ENCODE measurements at places on chromosomes 1 and 21.

DNA sequence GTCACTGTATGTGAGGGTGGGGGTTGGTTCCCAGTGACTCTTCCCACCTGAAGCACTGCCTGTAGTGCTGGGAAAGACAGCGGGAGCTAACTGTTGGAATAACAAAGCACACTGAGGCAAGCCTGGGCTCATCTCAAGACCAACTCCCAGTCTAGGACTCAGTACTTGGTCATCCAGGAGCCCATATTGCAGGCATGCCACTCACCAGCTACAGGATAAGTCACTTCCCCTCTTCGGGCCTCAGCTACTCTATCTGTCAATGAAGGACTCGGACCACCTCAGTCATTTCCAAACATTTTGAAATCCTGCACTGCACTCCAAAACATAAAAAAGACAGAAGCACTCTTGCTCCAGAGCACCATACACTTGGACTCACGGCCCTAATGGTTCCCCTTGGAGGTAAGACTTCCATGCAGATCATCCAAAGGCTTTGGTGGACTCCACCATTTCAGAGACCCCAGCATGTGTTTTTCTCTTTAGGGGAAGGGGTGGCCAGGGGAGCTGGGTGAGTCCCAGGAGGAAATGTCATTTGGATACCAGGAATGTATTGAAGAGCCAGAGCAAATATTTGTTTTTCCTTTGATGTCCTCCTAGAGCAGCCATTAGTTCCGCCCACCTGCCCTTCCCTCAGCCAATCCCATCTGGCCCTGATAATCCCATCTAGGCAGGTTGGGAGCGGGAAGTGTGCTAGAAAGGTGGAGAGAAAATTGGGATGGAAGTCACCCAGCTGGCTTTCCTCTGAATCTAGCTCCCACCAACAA lies 3.1 kb downstream of the NUAK2 start:
- no peak for DNase-seq

DNA sequence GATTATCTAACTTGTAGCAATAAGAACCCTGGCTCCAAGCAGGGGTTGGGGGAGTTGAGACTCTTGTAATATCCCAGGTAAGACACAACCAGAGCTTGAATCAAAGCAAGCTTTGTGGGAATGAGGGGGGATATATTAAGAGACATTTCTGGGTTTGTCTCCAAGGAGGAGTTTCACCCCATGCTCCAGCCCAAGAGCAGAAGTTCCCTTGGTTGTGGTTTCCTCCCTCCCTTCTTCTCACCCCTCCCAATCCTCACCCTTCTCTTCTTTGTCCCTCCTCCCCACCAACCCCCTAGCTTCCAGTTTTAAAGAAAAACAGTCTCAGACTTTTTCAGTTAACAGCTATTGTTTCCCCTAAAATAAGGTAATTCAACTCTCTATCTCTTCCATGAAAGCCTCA lies 11.9 kb downstream of the TRAF3IP3 start:
- no peak for DNase-seq

GRCh38 chr1:114490274-114490693 lies 20.7 kb downstream of the TRIM33 start:
- no peak for DNase-seq

DNA sequence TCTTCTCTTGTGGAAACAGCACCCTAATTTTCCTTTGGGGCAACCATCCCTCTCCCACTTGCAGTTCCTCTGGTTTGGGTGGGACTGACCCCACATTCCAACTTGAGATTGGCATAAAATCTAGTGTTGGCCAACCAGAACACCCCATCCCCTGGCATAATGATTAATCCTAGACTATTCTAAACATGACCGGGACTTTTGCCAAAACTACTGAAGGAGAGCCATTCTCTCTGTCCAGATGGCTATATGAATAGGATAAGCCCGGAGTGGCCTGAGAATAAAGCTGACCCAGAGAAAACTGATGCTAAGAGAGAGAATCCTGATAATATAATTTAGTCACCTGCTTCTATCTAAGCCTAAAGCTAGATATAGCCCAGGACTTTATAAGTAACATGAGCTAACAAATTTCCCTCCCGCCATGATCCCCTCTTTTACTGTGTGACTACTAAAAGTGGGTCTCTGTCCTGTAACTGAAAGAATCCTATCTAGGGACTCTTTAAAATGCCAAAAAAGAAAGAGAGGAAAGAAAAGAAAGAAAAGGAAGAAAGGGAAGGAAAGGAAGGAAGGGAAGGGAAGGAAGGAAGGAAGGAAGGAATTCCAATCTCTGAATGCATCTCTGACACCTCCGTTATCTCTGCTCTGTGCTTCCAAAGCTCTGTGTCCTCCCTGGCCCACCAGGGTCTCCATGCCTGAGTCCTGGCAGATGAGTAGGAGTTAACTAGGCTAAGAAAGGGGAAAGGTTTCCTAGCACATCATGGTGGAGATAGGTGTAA lies 28.0 kb upstream of the NRDC start:
- no peak for DNase-seq

- DNase-seq: no peak
These were observed 39.4 kb upstream of the PPIH start for GRCh38 chr1:42618866-42619265.

- no peak for DNase-seq
These were observed 215.1 kb downstream of the NCAM2 start for GRCh38 chr21:21213297-21213696.

Data from thoracic aorta (tissue), 2 donors.